Thoracic aorta (tissue), 2 donors: ENCODE measurements at places on chromosomes 13 and 19.

GRCh38 chr19:48330012-48330681 lies 4.8 kb downstream of the EMP3 start:
- DNase-seq: no peak

DNA sequence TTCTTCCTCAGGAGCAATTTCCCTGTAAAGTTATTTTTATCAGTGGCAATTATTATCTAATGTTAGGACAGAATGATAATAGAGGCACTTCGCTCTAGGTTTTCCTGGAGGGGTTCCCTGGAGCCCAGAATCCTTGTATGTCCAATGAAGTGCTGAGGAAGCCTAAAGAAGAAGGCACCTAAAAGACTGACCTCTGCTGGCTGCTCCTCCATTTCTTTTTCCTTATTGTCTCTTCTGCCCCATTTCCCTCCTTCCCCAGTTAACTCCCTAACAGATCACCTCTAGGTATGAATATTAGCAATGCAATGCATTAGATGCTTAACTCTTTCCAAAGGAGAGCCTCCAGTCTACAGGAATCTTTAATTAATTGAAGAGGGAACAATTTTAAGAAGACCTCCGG lies 985.4 kb downstream of the DIAPH3 start:
- no peak for DNase-seq

- DNase-seq: no peak
Observed at GRCh38 chr13:42272804-42273175, 838 bp downstream of the AKAP11 start.

- no peak for DNase-seq
Observed at GRCh38 chr13:48695776-48696175, 42.0 kb downstream of the CYSLTR2 start.

GRCh38 chr13:27384285-27384684 lies 40.1 kb upstream of the GTF3A start:
- DNase-seq: no peak

DNA sequence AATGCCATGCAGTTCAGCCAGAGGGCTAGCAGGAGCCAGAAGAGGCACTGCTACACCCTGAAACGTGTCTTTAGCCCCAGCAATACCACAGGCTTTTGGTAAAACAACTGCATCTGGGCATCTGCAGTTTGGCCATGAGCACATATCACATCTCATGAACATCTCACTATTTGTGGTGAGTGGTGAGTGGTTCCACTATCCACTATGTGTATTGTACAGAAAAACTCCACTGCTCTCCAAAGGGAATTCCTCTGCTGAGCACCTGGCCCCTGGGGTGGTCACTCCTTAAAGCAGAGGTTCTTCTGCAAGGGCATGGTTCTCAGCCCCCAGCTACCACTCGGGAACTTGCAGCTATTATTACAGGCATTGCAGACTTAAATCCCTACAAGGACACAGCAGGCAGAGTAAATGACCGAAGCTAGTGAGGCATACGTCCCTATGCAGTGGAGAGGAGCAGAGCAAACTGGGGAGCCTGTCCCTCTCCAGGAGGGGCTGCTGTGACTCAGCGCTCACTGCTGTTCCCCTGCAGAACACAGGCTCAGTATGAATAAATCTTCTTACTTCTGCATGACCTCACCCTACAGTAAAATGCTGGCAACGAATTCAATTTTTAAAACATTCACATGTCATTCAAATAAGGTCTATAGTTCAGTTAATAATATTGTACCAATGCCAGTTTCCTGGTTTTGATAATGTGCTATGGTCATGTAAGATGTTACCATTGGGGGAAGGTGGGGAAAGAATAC lies 332.4 kb upstream of the ZNF507 start:
- DNase-seq: no peak

- DNase-seq: no peak
Observed at GRCh38 chr13:92500192-92500591, 726.4 kb upstream of the GPC6 start.

DNA sequence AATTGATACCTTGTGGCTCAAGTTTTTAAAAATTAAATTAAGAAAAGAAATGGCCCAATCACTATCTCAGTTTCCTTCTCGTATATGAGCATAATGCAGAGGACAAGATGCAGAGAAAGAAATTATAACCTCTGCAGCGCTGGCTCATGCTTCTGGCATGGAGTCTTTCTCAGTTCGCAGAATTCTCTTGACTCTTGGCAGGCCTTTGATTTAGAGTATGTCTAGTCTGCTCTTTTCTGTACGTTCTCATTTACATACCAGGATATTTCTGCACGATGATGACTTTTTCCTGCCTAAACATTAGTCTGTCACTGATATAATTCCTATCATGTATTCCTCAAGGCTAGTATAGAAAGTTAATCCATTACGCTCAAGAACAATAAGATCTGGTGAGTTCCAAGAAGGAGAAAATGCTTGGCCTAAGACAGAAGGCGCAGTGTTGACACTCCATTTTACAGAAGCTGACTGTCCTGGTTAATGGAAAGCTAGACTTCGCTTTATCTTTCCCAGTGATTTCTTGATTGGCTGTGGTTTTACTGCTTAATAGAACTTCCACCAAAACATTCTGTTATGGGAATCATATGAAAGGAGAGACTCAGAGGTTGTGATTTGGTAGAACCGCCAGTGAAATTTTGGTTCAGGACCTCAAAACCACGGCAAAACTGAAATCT lies 1.7 kb upstream of the SMAD9 start:
- no peak for DNase-seq

DNA sequence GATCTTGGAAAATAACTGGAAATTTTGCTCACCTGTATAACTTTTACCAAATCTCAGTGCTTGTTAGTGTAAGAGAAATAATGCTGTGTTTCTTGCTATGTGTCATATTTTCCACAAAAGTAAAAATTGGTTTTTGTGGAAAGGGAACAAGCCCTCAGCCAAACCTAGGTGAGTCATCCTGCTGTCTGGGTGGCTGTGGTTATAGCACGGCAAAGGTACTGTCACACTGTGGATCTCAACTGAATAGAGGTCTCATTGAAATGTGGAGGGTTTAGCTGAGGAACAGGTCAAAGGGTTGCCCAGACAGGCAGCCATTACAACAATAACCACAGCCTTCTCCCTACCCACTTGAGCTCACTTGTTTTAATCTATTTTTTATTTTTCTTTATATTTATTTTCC lies 338.8 kb upstream of the DACH1 start:
- no peak for DNase-seq

- DNase-seq: no peak
Observed at GRCh38 chr19:19758164-19758563, 25.3 kb upstream of the ZNF14 start.

DNA sequence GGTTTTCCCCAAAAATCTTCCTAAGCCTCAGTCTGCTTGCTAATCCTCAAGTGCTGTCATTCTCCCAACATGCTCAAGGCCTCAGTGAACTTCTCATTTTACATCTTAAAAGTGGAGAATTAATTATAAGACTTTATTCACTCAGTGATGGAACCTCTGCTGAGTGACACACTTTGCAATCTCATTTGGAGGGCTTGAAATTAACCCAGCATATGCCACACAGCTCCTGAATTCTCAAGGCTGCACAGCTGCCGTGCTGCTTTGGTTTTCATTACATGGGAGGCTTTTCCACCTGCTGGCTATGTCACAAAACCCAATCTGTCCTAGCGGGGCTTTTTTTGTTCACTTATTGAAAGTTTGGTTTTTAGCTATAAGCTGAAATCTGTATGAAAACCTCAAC lies 28.3 kb upstream of the SERPINE3 start:
- DNase-seq: no peak

DNA sequence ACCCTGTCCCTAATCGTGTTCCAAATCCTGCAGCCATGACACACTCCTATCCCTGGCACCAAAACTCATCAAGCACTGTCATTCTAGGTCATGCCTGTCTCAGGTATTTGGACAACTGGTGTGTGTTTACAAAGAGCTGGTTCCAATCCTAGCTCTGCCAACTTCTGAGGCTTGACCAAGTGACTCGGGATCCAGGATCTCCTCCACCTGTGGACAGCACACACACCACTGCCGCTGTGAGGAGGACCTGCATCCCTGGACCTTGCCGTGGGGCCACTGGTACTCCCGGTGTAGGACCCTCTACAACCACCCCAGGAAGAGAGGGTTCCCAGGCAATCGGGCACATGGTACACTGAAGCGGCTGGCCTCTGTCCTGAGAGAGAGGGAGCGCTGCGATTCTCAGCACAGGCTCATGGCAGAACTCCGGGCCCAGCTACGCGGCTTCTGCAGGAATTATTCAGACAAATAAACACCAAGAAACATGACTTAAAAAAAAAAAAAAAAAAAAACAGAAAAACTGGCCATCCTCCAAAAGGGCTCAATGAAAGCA lies 20.4 kb downstream of the MLLT1 start:
- no peak for DNase-seq

DNA sequence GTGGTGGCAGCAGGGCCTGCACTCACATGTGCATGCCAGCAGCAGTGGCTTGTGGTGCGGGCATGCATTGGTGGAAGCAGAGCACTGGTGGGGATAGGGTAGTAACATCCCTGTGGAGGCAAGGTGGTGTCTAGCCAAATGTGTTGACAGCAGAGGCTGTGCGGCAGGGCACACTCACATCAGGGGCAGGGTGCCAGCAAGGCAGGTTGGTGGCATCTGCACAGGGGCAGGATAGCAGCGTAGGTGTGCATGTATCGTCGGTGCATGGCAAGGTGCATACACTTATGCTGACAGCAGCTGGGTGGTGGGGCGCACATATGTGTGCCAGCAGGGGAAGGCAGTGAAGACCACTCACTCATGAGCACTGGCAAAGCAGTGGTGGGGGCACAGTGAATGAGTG lies 211.5 kb upstream of the CSNK1A1L start:
- DNase-seq: no peak

GRCh38 chr13:48291730-48292129 lies 11.8 kb upstream of the RB1 start:
- DNase-seq: no peak

DNA sequence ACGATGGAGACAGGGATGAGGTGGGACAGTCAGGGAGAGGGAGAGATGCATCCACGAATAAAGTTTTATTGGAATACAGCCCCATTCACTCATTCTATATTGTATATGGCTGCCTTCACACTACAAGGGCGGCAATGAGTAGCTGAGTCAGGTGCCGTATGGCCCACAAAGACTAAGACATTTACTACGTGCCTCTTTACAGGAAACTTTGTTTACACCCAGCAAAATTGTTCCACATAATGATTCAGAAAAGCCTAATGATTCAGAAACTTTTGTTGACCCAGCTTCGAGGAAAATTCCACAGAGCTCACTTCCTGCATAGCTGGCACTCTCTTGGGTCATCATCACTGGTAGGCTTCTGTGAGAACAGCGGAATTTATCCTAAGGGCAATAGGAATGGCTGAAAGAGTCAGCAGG lies 87.3 kb upstream of the PEG3 start:
- DNase-seq: no peak
